ENCODE measurements at places on chromosomes 6 and 20.

DNA sequence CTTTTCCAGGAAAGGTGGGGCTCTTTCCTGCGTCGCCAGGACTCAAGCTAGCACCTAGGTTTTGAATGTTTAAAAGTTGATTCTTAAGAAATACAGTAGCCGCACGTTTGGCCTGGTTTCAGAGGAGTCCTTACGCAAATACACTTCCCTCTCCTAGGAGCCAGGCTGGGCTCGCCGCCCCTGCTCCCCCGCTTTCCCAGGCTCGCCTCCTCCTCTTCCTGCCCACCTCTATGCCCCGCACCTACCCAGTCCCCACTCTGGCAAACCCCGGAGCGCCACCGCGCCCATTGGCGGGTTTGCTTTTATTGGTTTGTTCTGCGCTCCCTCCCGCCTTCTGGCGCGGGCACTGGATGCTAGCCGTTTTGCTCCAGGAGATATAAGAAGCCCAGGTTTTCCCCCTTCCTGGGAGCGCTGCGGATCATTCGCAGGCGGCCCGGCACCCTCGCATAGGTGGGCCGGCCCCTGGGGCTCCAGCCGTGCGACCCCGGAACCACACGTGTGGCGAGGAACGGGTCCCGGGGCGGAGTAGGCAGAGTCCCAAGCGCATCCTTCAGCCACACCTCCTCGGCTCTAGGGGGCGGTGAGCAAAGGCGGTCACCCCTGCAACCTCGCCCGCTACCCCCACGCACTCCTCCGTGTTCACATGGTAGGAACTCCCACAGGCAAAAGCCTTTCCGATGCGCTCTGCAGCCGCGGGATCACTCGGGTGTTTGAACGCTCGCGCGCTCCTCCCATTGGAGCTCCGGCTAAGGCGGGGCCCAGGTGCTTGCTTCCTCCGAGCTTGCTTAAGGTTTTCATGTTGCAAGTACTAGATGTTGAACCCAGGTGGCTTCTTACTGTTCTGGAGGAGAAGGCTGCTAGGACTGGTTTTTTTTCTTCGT is 119.0 kb downstream of the RTN4IP1 start:
- DNase-seq, result no peak

- peak; percentile 66 for DNase-seq
Observed at GRCh38 chr6:47134476-47135189, 92.5 kb upstream of the ADGRF1 start.

- DNase-seq, result no peak
Observed at GRCh38 chr6:110652520-110652919, 162.7 kb downstream of the CDK19 start.

- no peak for DNase-seq
Observed at GRCh38 chr6:160882791-160883279, 108.7 kb upstream of the MAP3K4 start.

- DNase-seq, result no peak
Observed at GRCh38 chr6:136012198-136012887, 160.8 kb downstream of the PDE7B start.

DNA sequence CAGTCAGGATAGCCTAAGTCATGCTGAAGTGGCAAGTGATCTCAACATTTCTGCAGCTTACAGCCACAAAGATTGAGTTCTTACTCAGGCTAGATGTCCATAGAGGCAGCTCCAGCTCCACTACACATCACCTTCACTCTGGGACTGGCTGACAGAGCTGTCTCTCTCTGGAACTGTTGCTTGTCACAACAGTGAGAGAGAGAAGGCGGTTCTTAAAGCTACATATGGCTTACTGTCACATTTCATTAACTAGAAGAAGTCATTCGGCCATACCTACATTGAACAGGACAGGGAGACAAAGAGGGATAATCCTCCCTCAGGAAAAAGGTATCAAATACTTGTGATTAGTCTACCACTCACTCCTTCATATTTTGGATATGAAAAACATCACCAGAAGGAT is 914.9 kb upstream of the FLRT3 start:
- DNase-seq, result no peak

GRCh38 chr6:114288701-114289495 is 53.9 kb downstream of the HS3ST5 start:
- no peak for DNase-seq

DNA sequence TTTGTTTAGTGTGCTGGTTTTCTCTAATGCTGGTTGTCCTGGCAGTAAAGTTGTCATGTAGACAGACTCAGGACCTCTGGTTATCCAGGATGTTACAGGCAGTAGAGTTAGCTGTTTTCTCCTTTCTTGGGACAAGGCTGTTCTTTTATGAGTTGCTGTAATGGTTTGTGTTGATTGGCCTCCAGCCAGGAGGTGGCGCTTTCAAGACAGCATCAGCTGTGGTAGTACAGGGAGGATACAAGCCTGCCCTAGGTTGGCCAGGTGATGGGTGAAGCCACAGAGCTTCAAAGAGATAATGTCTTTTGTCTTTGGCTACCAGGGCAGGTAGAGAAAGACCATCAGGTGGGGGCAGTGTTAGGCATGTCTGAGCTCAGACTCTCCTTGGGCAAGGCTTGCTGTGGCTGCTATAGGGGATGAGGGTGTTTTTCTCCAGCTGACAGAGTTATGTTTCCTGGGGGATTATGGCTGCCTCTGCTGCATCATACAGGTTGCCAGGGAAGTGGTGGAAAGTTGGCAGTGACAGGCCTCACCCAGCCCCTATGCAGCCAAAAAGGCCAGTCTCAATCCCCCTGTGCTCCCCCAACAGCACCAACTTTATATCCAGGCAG is 127.2 kb upstream of the TAB2 start:
- peak; percentile 9 for DNase-seq

- DNase-seq, result peak; percentile 98
Observed at GRCh38 chr6:89829472-89830169, at the start of gene CASP8AP2. Gene CASP8AP2 (plus strand): TSS chr6:89829880.

GRCh38 chr6:130116273-130116672 is 97.9 kb downstream of the L3MBTL3 start:
- DNase-seq, result no peak

DNA sequence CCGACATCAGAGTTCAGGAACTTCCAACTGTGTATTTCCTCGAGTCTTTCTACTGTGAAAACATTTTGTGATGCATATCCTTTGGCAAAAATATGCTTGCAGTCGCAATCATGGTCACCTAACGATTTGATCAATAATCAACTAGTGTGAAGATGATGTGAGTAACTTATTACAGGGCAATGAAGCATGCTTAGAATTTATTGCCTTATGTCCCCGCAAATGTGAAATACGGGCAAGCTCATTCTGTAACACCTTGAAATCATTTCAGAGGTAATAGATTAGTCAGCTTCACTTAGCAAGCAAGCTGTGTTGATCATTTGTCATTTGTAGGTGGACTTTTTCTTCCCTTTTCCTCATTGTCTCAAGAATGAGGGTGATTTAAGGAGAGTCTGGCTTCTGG is 67.9 kb upstream of the DOK5 start:
- no peak for DNase-seq

DNA sequence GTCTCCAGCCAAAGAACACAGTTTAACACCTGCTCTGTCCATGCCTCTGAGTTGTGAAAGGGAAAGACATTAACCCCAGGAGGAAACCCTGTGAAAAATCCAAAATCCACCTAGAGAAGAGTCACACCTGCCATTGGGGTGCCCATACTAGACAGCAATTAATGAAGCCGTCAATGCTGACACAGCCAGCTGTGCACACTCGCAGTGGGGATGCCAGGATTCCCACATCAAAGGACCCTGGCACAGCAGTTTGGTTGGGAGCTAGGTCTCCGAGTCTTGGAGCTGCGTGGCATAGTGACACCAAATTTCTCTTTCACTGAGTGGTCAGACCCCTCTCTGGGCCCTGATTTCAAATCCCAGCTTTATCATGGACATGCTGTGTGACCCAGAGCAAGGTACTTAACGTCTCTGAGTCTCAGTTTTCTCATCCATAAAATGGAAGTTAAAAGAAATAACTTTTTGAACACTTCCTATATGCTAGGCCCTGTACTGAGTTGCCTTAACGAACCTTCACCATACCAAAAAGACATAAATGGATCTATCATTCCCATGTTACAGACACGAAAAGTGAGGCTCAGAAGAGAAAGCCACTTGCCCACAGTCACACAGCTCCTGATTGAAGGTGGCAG is 30.8 kb downstream of the BPIFB1 start:
- no peak for DNase-seq

DNA sequence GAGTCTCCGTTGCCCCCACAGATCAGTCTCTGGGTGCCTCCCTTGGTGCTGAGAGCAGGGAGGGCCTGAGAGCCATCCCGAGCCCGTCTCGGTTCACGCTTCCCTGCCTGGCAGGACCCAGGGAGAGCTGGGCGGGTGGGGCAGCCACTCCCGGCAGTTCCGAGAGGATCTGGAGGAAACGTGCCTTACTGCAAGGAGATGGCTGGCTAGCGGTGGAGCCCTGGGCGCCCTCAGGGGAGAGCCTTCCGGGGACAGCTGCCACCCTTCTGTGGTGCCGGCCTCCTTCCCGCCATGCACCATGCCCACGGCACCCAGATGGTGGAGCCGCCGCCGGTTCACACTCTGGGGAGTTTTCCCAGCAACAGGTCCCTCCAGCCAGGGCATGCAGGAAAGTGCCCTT is 45.8 kb upstream of the SLCO4A1 start:
- DNase-seq, result no peak

- no peak for DNase-seq
Observed at GRCh38 chr6:169145991-169146501, 107.6 kb downstream of the THBS2 start.

- no peak for DNase-seq
Observed at GRCh38 chr20:50125279-50125678, 12.3 kb upstream of the UBE2V1 start.

- no peak for DNase-seq
Observed at GRCh38 chr6:117917176-117917575, 10.1 kb downstream of the SLC35F1 start.

DNA sequence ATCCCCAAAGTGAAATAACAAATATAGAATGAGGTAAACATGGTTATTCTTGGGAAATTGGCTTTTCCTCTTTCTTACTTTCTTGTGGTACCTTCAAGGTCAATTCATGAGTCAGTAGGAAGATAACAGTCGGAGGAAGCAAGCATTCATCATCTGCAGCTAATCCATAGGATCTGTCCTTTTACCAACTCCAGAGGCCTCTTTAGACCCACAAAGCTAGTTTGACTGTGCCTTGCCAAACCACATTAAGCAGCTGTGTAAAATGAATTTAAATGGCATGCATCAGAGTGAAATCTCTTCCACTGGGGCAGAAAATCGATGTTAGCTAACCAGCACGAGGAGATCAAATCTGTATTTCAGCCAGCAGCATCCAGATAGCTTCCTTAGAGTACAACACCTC is 171.3 kb downstream of the TMEM242 start:
- DNase-seq, result no peak

- no peak for DNase-seq
Observed at GRCh38 chr6:89254569-89254968, 37.4 kb upstream of the GABRR1 start.

GRCh38 chr6:118963003-118963402 is 28.0 kb upstream of the MCM9 start:
- no peak for DNase-seq

DNA sequence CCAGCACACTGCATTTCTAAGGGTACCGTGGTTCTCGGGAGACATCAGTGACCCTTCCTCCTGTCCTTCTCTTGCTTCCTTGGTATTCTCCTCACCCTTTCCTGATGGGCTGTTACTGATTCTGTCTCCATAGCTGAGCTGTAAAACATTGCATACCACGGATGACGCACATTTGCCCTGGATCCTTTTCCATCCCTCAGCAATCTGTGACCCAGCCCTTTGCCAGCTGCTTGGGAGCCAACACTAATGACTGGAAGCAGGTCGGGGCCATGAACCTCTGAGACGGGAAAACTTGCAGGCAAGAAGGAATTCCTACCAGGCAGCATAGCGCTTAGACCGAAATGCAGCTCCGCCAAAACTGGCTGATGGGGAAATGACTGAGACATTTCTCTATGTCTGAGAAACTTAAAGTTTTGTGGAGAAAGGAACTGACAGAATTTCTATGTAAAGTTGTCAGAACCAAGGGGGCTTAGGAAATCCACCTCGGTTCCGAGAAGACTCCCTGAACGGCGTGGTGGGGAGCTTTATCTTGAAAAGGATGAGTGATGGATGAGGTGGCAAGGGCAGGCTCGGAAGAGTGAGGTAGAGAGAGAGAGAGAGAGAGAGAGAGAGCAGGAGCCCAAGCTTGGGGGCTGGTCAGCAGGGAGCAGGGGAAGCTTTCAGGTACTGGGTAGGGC is 19.2 kb downstream of the TUBB2B start:
- DNase-seq, result no peak

- no peak for DNase-seq
Observed at GRCh38 chr6:1885576-1886011, 275.9 kb downstream of the FOXC1 start.

DNA sequence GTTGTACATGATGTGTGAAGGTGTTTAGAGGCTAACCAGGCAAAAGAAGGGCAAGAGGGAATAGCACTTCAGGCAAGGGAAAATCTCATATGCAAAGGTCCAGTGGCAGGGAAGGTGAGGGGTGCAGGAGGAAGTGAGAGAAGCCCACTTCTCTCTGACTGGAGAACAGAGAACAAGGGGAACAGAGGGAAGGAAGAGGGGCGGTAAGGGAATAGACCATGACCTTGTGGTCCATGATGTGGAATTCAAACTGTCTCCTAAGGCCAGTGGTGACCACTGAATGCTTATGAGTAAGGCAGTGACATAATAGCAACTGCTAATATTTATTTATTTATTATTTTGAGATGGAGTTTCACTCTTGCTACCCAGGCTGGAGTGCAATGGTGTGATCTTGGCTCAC is 20.6 kb upstream of the SLC9A8 start:
- DNase-seq, result no peak

- no peak for DNase-seq
Observed at GRCh38 chr6:97097068-97098047, 172.8 kb downstream of the KLHL32 start.

DNA sequence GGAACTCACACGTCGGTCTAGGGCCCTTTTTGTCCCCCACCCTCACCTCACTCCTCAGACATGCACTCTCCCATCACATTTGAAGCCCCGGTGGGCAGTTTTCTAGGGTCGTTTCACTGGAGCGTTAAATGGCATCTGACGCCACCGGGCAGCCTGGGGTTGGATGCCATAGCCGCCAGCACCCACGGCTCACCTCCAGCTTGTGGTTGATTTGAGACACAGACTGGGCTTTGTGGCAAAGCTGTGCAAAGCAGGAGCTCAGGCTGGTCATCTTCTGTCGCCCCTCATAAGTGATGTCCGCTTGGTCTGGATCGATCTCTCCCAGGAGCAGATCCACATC is 530 bp downstream of the GOPC start:
- peak; percentile 2 for DNase-seq
